Islet precursor cell (in vitro differentiated cells): ENCODE measurements at places on chromosomes 2 and 18.
A peak's percentile ranks its signal among the peaks of the same experiment; 100 is the strongest.

DNA sequence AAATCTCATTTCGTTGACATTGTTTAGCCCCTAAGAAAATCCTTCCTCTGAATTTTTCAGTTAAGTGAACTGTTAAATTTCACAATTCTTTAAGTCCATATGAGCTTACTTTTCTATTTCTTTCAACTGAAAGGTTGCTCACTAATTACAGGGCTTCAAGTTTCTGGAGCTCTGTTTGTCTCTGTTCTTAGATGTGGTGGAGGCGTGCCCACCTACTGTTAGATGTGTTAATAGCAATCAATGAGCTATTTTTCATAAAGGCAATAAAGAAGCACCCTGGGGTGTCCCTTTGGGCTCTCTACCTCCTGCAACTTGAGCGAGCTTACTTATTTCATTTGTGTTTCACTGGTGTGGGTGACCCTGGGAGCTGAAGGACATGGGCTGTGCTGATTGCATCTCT lies 25.0 kb downstream of the CREG2 start:
- DNase-seq = no peak

- no peak for DNase-seq
These were observed 104.8 kb downstream of the ST6GAL2 start for GRCh38 chr2:106781196-106781595.

- DNase-seq = no peak
These were observed 66.1 kb downstream of the ASB1 start for GRCh38 chr2:238492840-238493239.

GRCh38 chr2:231955758-231956472 lies 5.6 kb upstream of the DIS3L2 start:
- no peak for DNase-seq

GRCh38 chr18:41693008-41693407 lies 262.0 kb upstream of the PIK3C3 start:
- no peak for DNase-seq

DNA sequence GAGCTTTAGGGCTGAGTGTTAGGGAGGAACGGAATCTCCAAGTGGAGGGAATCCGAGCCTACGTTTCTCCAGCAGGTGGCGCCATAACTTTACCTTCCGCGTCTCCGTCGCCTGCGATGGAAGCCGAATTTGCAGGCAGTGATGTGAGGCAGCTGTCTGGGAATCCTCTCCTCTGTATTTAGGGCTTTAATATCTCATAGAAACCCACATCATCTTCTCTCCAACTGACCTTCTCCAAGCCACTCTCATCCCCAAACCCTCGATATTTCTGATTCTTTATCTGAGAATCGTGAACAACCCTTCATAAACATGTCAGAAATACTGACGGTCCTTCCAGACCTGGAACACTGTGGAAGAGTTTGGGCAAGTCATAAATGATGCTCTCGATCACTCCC lies 27.5 kb downstream of the SIX2 start:
- peak; percentile 80 for DNase-seq

GRCh38 chr2:207226243-207226642 lies 60.5 kb upstream of the KLF7 start:
- no peak for DNase-seq

DNA sequence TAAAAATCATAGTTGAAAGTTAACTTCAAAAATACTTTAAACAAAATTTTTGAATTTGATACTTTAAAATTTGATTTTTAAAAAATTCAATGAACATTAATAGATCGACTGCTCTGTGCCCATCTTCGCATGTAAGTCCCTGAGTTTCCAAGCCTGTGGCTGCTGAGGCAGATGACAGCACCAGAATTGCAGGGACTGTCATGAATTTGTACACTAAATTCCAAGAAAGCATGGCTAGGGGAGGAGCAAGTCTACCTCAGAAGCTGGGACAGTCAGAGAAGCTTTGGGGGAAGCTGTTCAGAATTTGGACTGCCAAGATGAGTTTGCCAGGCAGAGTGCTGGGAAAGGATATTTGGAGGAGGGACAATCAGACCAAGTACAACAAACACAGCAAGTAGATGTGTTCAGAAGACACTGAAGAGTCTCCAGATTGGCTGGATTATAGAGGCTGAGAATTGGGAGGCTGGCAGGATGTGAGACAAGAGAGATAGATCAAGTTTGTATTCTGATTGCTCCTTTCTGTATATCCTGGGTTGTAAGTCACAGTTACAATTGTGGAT lies 79.0 kb downstream of the ASXL3 start:
- DNase-seq = no peak

- DNase-seq = no peak
These were observed 7.9 kb upstream of the PDCL3 start for GRCh38 chr2:100554798-100555407.

GRCh38 chr18:74402806-74403433 lies 54.2 kb downstream of the DIPK1C start:
- peak; percentile 75 for DNase-seq

DNA sequence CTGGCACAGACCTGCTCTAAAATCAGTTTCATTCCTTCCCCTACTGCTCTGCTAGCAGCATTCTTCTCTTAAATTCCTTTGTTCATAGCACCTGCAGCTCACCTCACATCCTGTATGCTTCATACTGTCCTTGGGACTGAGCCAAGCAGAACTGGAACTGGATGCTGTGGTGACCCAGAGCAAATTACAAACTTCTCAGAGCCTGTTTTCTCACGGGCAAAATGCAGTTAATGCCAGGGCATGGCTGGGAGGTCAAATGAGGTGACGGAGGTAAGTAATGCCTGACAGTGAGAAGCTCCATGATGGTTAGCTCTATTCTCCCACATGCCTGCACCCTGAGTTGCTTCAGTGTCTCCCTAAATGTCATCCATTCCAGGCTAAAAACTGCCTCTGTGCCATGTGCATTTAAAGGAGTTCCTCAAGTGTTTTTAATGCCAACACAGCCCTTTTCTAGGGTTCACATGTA lies 29.7 kb downstream of the C2orf42 start:
- no peak for DNase-seq

DNA sequence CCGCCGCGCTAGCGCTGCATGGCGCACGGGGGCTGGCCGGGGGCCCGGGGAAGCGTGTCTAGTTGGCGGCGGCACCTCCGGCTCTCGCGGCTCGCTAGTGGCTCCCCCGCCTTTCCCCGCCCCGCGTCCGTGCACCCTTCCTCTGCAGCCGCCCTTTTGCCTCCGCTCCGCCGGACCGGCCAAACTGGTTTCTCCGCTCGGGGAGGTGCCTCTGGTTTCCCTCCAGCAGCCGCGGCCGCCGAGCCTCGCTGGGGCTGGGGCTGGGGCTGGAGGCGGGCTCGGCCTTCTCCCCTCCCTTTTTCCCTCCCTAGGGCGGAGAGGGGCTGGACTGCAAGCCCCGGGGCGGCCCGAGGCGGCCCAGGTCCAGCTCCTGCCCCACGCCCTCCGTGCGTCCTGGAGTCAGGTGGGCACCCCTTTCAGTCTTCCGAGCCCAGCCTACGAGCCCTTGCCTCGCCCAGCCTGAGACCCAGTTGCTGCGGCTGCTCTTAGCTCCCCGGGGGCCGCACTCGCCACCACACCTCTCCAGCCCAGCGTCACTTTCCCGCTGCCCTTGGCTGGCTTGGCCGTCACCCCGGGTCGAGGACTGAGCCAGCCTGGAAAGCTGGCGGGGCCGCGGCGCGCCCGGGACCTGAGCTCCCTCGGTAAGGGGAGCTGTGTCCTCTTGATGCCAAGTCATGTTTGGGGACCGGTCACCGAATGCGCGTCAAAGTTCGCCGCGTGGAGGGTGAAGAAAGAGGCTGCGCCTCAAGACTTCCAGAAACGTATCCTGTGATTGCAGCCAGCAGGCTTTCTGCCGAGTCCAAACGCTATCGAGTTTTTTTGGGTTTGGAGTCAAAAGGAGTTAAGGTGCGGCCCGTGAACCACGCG lies at the start of gene ATP8B1:
Gene ATP8B1, minus strand, starts transcription at position 213 of the 867 bp plus-strand sequence. CDS start 71,508 bp downstream, outside the sequence.
- DNase-seq = peak; percentile 97

DNA sequence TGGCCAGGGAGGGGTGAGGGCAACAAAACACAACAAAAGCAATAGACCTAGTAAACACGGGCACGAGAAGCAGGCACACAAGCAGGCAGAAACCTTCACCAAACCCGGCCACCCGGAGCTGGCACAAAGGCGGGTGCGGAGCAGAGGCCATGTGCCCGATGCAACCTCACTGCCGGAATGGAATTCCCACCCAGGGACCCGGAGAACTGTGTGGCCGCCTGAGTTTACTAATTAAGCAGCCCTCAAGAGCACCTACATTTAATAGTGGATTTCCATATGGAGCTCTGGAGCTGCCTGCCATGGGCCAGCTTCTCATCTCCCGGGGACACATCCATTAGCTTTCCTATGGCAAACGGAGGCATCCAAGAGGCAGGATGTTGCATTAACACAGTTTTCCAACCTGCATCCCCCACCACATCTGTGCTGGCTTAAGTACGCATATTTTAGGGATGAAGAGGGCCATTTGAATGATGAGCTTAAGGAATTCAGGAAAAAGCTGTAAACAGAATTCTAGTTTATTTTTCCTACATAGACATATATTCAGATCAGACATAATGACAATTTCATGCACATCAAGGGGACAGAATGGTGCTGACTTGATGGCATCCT lies 104.5 kb upstream of the SMIM21 start:
- DNase-seq = peak; percentile 29

GRCh38 chr18:23203891-23204432 lies 68.7 kb downstream of the CABLES1 start:
- DNase-seq = no peak

- DNase-seq = no peak
These were observed 268.3 kb upstream of the NETO1 start for GRCh38 chr18:73136134-73136533.

DNA sequence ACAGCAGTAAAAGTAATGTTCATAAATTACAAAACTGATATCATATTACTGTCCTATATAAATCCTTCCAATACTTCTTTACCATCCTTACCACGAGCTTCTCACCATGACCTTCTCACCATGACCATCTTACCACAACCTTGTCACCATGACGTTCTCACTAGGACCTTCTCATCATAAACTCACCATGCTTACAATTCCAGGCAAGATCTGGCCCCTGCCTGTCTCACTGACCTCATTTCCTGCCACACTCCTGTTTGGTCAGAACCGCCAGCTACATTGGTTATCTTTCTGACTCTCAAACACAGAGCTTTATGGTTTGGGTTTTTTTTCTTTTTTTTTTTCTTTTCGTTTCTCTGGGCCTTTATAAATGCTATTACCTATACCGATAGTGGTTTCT lies 827.6 kb downstream of the RNF144A start:
- DNase-seq = no peak

- DNase-seq = no peak
These were observed 86.3 kb upstream of the EFEMP1 start for GRCh38 chr2:56009758-56010458.

DNA sequence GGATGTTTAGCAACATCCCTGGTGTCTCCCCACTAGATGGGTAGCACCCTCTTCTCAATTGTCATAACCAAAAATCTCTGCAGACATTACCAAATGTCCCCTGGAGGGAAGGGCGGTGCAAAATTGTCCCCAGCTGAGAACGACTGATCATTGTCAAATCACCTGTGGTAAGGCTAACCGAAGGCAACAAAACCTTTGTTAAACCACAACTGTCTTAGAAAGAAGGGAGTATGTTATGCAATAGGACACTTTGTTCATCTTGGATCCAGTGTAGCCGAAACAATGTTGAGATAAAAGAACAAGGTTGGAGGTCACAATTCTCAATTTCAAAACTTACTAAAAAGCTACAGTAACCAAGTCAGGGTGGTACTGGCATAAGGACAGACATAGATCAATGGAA lies 50.3 kb upstream of the ST3GAL5 start:
- no peak for DNase-seq

DNA sequence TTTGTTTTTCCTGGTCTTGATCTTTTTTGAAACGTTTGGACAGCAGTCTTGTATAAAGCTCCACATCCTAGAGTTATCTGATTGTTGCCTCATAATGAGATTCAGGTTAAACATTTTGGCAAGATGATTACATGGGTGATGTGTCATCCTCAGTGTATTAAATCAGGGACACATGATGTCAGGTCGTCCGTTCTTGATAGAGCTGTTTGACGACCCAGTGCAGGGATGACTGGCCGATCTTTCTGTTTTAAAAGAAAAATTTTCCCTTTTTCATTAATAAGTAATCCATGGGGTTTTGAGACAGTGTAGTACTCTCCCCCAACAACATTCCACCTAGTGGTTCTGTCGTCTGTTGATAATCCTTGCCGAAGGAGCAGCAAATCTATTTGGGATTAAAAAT lies 44.5 kb upstream of the SERPINB2 start:
- no peak for DNase-seq

DNA sequence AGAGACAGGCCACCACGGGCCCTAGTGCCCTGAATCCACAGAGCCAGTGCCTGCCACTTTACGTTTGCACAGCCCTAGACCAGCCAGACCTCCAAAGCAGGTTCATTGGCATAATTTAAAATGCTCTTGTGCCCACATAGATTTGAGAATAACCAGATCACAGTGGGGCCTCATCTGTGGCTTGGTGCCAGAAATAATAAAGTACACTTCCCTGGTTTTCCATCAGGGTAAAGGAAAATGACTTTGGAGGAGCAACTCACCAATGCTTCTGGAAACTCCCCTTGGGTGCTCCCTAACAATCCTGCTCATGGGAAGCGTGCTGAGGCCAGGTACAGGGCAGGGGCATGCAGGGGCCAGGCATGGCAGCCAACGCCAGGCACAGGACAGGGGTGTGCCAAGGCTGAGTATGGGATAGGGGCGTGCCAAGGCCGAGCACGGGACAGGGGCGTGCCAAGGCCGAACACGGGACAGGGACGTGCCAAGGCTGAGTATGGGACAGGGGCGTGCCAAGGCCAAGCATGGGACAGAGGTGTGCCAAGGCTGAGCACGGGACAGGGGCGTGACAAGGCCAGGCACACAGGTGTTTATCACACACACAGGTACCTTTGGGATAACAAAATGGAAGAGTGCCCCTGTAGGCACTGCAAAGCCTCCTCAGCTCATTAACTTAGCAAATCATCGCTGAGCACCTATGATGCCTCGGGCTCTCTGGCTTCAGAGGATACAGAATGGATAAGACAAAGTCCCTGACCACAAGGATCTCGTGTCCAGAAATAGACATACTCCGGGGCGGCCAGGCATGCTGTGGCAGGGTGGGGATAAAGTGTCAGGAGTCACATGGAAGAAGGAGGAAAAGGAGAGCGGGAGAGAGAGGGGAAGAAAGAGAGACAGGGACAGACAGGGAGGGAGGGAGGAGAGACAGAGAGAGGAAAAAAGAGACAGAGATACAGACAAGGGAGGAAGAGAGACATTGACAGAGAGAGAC lies 334.7 kb downstream of the EIPR1 start:
- peak; percentile 37 for DNase-seq

DNA sequence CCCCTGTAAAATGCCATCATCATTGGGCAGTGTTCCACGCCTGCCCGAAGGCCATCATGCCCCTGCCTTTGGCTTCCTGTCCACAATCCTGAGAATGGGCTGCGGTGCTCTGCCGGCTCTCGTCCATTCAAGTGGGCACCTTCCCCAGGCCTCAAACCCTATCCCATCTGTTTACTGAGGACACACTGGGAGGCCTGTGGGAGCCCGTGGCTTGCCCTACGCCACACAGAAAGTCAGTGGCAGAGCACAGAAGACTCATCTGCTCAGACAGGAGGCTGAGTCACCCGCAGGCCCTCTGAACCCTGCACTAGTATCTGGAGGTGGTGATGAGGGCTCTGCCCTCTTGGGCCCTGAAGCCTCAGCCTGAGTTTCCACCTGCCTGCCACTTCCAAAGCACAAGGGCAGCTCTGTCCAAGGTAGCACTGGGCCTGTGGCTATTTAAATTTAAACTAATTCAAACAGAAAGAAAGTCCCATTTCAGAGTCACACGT lies 19.1 kb upstream of the ANKRD53 start:
- DNase-seq = peak; percentile 54

- no peak for DNase-seq
These were observed 77.4 kb downstream of the PTGR3 start for GRCh38 chr18:75131381-75132000.

- no peak for DNase-seq
These were observed 7.7 kb downstream of the RASGRP3 start for GRCh38 chr2:33484042-33484621.
